ENCODE measurements at places on chromosomes 16 and 17.
A peak's percentile ranks its signal among the peaks of the same experiment; 100 is the strongest.

DNA sequence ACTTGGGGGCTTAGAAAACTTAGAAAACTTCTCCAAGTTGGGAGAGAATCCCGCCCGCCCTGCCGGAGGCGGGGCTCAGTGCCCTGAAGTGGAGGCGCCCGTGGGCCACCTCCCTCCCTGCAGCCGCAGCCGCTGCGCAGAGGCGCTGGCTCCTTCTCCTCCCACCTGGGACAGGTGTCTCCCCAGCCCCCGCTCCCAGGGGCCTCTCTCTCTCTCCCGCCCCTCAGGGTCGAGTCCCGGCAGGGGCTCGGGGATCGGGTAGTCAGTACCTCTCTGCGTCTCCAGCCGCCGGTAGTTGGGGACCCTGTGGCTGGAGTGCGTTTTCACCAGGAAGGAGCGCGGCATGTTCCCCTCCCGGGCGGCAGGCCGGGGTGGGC is 257 bp downstream of the SNAI3 start:
- peak; percentile 29 for DNase-seq

DNA sequence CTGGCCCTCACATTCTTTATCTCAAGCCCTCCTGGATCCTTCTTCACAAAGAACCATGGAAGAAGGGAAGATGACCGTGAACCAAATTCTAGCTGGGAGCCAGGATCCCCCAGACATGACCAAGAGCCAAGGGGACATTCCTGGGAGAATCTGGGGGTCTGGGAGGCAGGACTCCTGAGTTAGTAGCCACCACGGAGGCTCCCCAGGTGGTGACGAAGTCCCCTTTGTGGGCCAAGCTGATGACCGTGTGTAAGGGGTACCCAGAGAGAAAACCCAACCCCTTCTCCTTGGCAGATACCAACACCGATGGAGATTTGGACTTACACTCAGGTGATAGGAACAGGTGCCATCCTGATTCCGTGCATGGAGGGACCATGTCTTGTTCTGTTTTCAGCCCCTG is 6.8 kb upstream of the GFAP start:
- DNase-seq, result no peak

- no peak for DNase-seq
Measured at GRCh38 chr16:29662000-29662728, 883 bp upstream of the SPN start.

- DNase-seq, result no peak
Measured at GRCh38 chr16:11190588-11191560, 65.1 kb downstream of the SOCS1 start.

DNA sequence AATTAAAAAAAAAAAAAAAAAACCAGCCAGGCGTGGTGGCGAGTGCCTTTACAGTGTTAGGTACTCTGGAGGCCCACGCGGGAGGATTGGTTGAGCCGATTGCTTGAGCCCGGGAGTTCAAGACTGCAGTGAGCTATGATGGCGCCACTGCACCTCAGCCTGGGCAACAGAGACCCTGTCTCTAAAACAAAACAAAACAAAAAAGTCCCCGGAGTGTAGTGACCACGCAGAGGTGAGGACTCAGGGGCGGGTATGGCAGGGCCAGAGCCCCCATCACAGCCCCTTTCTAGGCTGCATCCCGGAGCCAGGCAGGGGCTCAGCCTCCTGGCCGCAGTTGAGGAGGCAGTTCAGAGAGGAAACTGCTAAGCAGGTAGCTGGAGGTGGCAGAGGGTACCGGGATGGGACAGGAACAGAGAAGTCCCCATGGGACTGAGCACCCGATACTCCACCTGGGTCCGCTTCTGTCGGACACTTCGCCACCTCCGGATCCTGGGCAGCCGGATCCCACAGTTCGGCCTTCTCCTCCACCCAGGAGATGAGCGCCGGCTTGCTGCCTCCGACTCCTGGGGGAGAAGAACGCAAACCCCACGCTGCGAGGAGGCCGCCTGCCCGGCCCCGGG is 800 bp downstream of the ZNF747 start:
- no peak for DNase-seq

Data from effector memory CD4-positive, alpha-beta T cell (primary cell).